Kidney glomerular epithelial cell (primary cell): ENCODE measurements at places on chromosomes 4 and X.

GRCh38 chr4:16250661-16251365, 24.5 kb upstream of the TAPT1 start:
- peak; percentile 92 for DNase-seq

GRCh38 chr4:41215155-41215554, 813 bp upstream of the APBB2 start:
- no peak for DNase-seq

- DNase-seq = no peak
Observed at GRCh38 chr4:173669460-173670179, 139.6 kb upstream of the HAND2 start.

DNA sequence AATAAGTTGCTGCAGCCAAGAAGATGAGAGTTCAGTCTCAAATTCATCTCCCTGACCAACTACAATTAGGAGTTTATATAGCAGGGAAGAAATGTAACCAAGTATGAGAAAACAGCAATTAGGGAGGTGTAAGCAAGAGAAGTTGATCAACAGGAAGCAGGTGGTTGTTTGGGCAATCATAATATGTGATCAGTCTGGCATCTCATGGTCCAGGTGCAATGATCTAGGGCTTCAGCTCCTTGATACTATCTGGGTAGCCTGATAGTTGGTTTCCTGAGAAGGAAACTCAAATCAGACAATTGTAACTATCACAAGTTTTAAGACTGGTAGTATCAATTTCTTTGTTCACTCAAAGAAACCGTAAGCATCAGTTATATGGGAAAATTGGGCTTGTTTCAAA, 1574.3 kb upstream of the PABPC4L start:
- DNase-seq = no peak

GRCh38 chr4:13306356-13306755, 177.8 kb downstream of the RAB28 start:
- no peak for DNase-seq

- DNase-seq = peak; percentile 10
Observed at GRCh38 chr4:147118528-147118927, 172.9 kb upstream of the TTC29 start.

- DNase-seq = no peak
Observed at GRCh38 chr4:151169223-151169622, 69.8 kb downstream of the RPS3A start.

DNA sequence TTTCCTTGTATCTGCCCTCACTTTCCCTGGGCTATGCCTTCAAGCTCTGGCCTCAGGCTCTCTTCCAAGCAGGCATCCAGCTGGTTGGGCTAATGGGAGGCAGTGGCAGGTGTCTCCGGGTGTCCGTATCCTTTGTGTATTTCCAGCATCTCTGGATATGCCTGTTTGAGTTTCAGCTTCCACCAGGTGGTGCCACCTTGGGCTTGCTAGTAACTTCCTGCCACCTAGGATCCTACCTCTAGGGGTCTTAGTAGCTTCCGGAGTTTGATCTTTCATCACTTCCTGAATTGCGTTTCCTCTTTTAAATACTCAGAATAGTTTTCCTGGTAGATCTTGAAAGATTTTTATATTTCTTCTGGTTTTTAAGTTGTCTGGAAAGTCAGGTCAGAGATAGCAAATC, 23.2 kb upstream of the ANOS1 start:
- DNase-seq = no peak

GRCh38 chrX:129581904-129582303, 41.8 kb downstream of the OCRL start:
- DNase-seq = no peak

GRCh38 chr4:13483136-13483767, 888 bp downstream of the RAB28 start:
- DNase-seq = peak; percentile 4

DNA sequence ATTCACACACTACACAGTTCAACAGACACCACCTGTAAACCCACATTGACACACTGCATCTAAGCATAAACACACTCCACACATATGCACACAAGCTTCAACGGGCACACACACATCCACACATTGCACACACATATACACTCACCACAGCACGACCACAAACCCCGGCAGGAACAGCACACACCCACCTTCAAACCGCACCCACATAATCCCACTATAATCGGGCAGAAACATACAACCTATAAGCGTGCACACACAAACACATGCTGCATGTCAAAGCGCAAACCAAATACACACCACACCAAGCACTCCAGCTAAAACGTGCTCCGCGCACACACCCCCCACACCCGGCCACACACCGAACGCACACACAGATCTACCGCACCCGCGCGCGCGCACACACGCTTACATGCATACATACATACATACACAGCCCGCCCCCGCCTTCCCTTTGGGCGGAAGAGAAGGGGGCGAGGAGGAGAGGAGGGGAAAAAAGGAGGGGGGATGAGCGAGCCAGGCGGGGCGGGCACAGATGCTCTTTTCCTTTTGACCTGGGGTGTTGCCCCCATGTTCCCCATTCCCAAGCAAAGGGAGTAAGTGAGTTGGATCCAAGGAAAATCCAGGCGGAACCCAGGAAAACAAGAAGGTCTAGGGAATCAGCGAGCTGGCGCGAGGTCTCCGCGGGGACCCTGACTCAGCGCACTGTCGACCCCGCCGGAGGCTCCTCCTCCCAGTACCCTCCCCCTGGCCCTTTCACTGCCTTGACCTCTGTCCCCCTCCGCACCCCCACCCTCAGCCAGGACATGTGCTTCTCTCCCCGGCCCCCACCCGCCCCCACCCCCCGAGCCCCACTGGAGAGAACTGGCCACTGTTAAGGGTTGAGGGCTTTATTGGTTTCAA, 9.9 kb downstream of the ARHGAP36 start:
- DNase-seq = no peak

GRCh38 chr4:71380788-71381187, 42.0 kb downstream of the SLC4A4 start:
- DNase-seq = peak; percentile 47

- peak; percentile 79 for DNase-seq
Observed at GRCh38 chr4:101355767-101356702, 8.7 kb upstream of the PPP3CA start.

DNA sequence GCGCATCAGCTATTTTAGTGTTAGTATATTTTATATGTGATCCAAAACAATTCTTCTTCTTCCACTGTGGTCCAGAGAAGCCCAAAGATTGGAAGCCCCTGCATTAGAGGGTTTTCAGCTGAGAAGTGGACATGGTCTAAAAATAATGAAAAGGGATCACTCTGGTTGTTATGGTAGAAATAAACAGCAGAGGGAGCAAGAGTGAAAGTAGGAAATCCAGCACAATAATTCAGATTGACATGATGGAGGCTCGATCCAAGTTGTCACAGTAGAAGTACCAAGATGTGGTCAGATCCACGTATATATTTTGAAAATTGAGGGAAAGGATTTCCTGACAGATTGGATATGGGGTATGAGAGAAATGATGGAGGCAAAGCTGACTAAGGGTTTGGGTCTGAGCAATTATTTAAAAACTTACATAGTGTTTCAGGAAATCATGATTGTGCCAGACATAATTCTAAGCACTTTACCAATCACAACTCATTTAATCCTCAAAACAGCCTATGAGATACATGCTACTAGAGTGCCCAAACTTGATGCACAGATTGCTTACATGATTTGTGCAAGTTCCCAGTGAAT, 17.0 kb upstream of the TMEM144 start:
- peak; percentile 66 for DNase-seq

DNA sequence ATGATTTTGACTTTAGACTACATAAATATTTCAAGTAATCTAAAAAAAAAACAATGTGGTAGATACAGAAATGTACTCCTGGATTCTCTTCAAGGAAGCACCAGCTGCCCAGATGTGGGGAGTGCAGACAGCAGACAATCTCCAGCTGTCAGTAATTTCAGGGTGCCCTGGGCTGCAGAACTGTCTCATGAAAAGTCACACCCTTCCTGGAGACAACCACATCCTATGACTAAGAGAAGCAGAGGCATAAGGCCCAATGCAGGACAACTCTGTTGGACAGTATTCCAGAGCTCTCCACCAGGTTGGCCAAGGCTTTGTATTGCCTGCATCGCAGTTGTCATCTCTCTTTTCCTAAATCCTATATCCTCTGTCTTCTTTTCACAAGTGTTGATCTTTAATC, 34.4 kb upstream of the BLTP1 start:
- DNase-seq = no peak

DNA sequence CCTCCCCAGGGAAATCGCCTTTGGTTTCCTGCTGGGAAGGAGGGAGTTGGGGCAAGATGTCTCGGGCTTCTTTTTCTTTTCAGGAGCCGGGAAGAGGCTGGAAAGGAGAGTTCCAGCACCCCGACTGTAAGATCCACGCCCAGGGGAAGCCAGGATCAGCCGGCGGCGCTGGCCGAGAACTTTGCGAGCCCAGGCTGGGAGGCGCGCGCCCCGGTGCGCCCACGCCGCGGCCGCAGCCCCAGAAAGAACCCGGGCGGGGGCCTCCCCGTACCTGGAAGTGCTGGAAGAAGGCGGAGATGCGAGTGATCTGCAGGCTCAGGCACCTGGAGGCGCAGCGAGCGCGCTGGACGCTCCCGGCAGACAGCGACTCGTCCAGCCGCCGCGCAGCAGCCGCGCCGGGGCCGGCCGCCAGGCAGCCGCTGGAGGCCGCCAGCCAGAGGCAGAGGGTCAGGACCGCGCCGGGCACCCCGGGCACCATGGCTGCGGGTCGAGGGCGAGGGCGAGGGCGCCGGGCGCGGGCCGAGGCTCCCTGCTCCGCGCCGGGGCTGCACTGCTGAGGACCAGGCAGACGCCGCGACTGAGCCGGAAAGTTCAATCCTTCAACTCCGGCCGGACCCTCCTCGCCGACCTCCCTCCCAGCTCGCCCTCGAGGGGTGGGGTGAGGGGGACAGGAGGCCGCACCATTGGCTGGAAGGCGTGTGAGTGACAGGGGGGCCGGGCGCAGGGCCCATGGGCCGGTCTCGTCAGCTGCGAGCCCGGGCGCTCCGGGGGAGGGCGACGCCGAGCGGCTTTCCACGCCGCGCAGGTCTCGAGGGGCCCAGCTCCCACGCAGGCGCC, at the start of gene ANOS1:
TSS of gene ANOS1 (minus strand) at position 579 of the 837 bp plus-strand sequence. CDS start at position 478, 101 bp downstream.
- peak; percentile 16 for DNase-seq

DNA sequence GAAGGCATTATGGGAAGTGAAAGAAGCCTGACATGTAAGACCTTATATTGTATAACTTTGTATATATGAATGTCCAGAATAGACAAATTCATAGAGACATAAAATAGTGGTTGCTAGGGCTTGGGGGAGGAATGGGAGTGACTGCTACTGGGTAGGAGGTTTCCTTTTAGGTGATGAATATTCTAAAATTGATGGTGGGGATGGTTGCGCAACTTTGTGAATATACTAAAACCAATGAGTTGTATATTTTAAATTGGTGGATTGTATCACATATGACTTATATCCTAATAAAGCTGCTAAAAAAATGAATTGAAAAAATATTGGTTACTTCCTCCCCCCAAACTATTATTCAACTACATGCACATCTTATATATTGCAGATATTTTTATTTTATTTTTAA, 70.0 kb downstream of the UCHL1 start:
- DNase-seq = no peak

- DNase-seq = no peak
Observed at GRCh38 chr4:33088713-33089112, 2368.5 kb downstream of the PCDH7 start.

- DNase-seq = no peak
Observed at GRCh38 chr4:155903453-155903852, at the start of gene TDO2. Gene TDO2 (plus strand): TSS chr4:155903696. CDS start chr4:155903759, 63 bp downstream.

DNA sequence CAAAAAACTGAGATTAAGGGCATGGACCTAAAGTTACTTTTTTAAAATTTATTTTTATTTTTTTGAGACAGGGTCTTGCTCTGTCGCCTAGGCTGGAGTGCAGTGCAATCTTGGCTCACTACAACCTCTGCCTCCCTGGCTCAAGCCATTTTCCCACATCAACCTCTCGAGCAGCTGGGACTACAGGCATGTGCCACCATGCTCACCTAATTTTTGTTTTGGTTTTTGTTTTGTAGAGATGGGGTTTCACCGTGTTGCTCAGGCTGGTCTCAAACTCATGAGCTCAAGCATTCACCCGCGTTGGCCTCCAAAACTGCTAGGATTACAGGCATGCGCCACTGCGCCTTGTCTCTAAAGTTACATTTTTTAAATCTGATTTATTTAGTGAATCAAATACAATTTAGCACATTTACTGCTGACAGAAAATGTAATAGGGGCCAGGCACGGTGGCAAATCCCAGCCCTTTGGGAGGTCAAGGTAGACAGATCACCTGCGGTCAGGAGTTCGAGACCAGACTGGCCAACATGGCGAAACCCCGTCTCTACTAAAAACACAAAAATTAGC, 38.3 kb downstream of the GUCY1A1 start:
- DNase-seq = no peak

DNA sequence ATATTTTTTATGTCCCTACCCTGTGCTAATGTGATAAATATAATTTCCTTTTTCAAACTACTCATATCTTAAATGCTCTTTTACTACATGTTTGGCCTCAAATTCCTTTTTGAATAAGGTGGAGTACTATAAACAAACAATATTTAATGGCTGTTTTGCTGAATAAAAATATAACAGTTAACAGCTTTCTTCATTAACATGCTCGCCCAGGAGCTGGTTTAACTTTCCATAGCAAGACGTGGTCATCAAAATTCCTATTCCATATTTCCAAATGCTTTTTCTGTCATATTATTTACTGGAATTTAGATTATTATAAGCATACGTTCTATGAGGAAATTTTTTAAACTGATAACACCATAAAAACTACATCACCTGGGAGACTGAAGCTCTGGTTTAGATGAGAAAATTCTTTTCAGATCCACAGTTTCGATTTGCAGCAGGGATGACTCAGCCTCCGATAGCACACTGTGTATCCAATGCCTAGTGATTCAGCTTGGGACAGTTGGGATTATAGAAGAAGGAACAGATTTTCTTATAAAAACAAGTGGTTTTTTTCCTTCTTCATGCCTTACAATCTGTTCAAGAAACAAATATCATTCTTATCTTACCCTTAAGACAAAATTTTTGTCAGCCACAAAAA, 129.1 kb downstream of the FBXO8 start:
- no peak for DNase-seq

- no peak for DNase-seq
Observed at GRCh38 chr4:99722725-99723124, 65.1 kb upstream of the C4orf54 start.
